ENCODE measurements at places on chromosomes 7 and 10.

DNA sequence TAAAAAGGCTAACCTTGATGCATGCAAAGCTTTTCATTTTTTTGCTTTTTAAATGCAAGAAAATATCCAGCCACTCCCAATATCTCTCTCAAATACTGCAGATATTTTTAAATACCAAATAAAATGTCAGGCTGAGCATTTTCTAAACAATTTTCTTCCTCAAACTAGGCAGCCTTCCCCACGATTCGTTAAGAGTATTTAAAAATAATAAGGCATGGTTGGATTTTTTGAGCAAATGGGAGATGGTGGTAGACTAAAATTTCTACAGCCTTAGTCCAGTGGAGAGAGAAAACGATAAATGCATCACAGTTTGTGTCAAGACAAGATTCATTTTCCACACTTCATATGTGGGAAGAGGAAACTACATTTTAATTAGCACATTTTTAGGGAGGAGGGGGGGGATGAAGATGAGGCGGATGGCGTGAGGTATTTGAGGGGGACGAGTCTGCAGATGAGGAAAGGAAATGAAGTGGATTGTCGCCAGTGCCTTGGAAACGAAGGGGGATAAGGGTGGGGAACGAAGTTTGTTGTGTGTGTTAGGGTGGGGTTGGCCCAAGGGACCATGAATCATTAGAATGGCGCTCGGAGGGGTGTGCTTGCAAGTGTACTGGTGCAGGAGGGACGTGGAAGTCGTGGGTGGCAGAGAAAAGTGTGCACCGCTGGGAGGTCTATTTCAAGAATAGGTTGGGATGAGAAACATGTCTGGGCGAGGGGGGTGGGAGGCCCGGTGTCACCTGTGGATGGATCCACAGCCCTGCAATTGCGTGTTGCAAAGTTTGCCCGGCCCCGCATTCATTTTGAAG is 1.2 kb upstream of the ADD3 start:
- no peak for DNase-seq

GRCh38 chr10:49628599-49628998 is 14.8 kb downstream of the CHAT start:
- no peak for DNase-seq

DNA sequence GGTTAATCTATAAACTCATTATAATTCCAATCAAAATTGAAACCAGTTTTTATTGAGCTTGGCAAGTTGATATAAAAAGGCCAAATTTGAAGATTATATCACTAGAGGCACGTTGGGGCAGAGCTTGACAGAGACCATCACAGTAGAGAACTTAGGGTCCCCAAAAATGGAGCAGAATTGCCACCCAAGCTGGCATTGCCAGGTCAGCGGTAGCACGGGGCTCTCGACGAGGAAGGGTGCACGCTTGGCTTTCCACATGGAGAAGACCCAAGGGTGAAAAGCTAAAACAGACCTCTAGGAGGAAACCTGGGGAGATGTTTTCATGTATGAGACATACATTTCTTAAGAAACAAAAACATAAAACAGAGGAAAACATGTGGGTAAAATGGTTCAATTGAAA is 4.3 kb upstream of the JAKMIP3 start:
- DNase-seq = no peak

- peak; percentile 21 for DNase-seq
Observed at GRCh38 chr10:67837541-67838314, at the start of gene DNAJC12. Gene DNAJC12, minus strand, starts transcription at chr10:67838188. Its CDS starts 177 bp downstream, at chr10:67838011.

DNA sequence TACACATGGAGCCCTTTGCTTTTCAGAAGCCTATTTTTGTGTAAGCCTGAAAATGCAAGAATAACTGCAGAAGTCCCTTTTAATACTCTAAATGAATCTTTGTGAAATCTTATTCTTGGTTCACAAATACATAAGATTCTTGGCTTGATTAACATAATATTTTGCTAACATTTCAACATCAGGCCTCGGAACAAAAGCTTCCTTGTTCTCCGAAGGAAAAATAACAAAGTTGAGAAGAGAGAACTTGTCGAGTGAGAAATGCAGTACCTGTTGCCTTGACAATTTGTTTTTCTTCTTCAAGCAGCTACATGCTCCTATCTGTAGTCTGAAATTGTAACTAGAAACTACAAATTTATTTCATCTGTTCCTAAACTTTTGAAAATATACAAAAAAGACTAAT is 8.5 kb downstream of the NT5C2 start:
- DNase-seq = no peak

- DNase-seq = no peak
Observed at GRCh38 chr7:35467456-35467978, 213.6 kb upstream of the TBX20 start.

- DNase-seq = no peak
Observed at GRCh38 chr10:132447446-132448247, 50.6 kb downstream of the PWWP2B start.

- DNase-seq = no peak
Observed at GRCh38 chr7:130972201-130972600, 238.2 kb upstream of the KLF14 start.

GRCh38 chr7:75689246-75690099 is 49.3 kb downstream of the HIP1 start:
- DNase-seq = no peak

GRCh38 chr10:19947656-19948055 is 131.4 kb downstream of the PLXDC2 start:
- DNase-seq = no peak

DNA sequence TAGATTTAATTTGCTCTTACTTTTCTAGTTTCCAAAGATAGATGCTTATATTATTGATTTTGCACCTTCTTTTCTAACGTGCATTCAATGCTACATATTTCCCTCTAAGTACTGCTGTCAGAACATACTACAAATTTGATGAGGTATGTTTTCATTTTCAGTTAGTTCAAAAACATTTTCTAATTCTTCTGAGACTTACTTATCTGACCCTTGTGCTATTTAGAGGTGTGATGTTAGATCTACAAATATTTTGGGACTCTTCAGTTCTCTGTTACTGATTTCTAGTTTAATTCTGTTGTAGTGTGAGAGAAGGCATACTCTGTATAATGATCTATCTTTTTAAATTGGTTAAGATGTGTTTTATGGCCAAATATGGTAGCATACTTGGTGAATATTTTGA is 97.8 kb upstream of the TMEM168 start:
- DNase-seq = no peak

GRCh38 chr7:157003756-157004520 is 6.5 kb downstream of the MNX1 start:
- no peak for DNase-seq

Data from DMS79 (cell line).